ENCODE measurements at places on chromosomes 12 and 14.

DNA sequence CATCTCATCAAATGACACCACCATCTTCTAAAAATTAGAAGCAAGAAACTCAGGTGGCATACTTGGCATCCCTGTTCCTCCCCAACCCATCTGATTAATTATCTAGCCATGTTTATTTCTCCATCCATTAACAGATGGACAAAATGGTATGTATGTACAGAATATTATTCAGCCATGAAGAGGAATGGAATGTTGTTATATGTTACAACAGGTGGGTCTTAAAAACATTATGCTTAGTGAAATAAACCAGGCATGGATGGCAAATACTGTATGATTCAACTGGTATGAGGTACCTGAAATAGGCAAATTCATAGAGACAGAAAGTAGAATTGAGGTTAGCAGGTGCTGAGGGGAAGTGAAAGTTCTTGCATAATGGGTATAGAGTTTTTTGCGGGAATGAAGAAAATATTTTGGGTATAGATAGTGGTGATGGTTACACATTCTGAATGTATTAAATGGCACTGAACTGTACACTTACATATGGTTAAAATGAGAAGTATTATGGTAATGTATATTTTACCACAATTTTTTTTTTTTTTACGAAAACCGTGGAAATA, 17.5 kb downstream of the YY1 start:
- peak; percentile 45 for DNase-seq

GRCh38 chr12:77847060-77847541, 16.4 kb downstream of the NAV3 start:
- no peak for DNase-seq

DNA sequence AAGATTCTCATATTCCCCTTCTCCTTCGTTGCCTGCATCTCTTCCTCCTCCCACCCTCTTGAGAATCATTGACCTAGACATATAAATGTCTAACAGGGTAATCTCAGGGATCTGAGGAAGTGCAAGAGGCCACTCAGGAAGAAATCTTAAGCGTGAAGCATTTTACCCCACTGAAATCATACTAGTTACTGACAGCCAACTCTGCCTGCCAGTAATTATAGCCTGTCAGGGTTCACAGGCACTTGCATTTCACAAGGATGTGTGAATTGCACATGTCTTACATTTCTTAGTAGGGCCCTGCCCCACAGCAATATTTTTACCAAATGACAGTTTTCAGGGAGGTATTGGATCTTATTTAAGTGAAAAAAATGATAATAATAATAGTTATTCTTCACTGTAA, 127.2 kb downstream of the SLC15A5 start:
- no peak for DNase-seq

- no peak for DNase-seq
Observed at GRCh38 chr14:84409435-84409834, 1120.5 kb upstream of the FLRT2 start.

DNA sequence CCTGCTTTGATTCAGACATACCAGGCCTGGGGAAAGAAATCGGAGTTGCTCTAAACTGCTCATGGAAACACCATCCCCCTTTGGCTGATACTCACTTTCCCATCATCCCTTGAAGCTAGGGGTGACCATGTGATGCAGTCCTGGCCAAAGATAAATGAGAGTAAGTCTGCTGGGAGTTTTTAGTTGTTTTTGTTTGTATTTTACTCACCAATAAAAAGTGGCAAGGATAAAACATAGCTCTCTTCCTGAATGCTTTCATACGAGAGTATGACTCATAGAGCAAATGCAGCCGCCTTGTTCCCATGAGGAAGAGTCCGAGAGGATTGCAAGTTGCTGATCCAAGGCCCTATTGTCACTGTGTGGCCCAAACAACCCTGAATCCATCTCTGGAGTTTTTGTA, 126.4 kb upstream of the TMEM132C start:
- no peak for DNase-seq

- no peak for DNase-seq
Observed at GRCh38 chr14:52029881-52030280, 39.0 kb downstream of the NID2 start.

DNA sequence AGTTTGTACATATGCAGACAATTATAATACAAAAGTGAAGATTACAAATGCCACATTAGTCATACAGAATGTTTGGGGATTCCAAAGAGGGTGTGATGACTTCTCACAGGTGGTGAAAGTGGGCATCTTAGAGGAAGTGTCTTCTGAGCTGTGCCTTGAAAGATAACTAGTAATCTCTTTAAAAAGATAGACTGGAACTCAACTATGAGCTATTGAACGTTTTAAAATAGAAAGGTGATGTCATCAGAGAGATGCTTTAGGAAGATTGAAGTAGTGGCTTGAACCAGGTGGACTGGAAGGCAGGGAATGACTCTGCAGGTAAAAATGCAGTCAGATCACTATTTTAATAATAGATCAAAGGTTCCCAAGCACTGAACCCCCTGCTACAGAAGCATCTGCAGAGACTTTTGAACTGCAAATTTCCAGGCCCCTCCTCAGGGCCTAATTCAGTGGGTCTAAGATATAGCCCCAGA, 50.3 kb downstream of the SYT1 start:
- no peak for DNase-seq

All from germinal center (tissue), 1 donor.